Hematopoietic multipotent progenitor cell treated with erythropoietin and hydrocortisone succinate and interleukin-3 and kit ligand, for 17 days (in vitro differentiated cells): ENCODE measurements at places on chromosomes 4 and X.

GRCh38 chr4:123325241-123325681 is 71.3 kb upstream of the SPRY1 start:
- DNase-seq = no peak

DNA sequence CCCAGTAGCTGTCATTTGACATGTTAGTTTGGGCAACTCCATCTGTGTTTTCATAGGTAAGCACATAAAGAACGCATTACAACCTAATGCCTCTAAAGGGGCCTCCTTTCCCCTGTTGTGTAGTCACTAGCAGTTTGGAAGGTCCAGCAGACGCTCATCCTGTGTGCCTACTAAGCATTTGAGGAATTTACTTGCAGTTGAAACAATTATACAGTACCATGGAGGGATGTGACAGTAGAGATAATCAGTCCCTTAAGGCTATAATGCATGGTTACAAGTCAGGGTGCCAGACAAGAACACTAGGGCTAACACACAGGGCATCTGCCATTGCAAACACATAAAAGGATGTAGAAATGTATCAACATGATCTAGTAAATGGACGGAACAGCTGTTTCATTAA is 138.3 kb downstream of the PCDH10 start:
- DNase-seq = no peak

DNA sequence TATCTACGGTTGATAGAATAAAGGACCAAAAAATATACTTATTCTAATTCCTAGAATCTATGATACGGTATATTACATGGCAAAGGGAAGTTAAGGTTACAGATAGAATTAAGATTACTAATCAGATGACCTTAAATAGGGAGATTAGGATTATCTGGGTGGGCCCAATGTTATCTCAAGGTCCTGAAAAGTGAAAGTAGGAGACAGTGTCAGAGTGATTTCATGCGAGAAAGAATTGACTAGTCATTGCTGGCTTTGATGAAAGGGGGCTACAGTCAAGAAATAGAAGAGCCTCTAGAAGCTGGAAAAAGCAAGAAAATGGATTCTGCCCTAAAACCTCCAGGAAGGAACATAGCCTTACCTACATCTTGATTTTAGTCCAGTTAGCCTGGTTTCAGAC is 176.9 kb upstream of the PPP1R2C start:
- DNase-seq = no peak

DNA sequence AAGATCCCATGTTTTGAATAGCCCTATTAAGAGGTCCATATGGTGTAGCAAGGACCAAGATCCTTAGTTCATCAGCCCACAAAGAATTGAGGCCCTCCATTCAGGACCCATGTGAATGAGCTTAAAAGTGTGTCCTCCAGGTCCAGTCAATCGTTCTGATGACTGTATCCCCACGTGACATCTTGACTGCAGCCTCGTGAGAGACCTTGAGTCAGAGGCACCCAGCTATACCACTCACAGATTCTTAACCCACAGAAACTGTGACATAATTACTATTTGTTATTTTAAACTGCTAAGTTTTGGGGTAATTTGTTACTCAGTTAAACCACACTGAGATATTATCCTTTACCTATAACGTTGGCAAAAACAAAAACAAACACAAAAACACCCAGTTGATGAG is 62.4 kb downstream of the ZNF182 start:
- no peak for DNase-seq

DNA sequence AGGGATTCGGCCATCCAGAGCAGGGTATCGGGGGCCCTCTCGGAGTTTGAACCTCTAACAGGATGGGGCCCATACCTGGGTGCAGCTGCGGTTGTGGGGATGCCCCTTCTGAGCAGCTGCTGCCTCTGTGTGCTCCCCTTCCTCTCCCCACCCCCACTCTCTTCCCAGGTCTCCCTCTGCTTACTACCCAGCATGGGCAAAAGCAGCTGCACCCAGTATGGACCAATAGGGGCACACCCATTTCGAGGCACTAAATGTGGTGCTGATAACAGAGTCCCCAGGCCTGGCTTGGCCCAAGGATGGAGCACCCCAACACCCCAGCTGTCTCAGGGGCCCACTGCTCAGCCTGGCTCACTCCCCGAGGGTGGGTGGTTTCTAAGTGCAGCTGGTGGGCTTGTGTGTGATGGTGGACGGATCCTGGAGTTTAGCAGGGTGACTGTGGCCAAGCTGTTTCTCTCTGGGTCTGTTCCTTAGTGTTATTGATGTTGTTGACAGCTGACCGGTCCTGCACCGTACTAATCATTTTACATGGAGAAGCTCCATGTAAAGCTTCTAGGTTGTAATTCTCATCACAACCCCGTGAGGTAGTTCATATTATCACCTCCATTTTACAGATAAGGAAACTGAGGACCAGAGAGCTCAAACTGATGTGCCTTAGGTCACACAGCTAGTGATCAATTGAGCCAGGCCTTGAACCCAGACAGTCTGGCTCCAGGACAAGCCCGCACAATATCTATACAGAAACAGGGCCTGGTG is 13.1 kb upstream of the KIAA0232 start:
- peak; percentile 85 for DNase-seq

GRCh38 chr4:19807505-19807904 is 444.2 kb upstream of the SLIT2 start:
- DNase-seq = no peak

DNA sequence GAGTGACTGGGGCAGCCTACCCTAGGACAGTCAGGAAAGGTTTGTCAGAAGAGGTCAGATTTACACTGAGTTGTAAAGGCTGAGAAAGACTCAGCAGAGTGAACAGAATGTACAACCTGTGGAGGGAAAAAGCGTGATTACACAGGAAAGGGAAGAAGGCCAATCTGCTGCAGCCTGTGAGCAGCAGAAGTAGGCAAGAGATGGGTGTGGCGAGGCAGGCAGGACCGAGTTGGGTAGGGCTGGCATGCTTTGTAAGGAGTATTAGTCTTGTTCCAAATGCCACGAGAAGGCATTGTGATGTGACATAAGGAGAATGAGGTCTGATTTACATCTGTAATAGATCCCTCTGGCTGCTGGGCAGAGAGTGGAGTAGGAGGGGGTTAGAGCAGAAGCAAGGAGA is 12.6 kb downstream of the SGMS2 start:
- no peak for DNase-seq

- DNase-seq = no peak
Observed at GRCh38 chr4:30719454-30720020, 632 bp upstream of the PCDH7 start.

- DNase-seq = no peak
Observed at GRCh38 chr4:106495476-106495875, 126.9 kb upstream of the GIMD1 start.

DNA sequence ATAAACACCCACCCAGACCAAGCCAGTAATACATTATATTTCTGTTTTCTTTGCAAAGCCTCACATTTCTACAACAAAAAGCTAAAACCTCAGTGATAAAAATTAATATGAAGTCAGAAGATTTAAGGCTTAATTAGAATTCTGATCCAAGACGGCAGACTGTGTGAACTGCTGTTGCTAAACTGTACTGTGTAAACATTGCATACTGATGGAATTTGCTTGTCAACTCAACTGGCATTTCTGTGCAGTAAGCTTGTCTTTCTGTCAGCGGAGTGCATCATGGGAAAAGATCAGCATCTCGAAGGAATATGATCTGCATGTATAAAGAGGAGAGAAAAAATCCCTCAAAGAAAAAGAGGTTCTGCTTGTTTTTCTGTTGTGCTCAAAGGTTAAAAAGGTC is 69.4 kb upstream of the SPANXB1 start:
- DNase-seq = no peak

DNA sequence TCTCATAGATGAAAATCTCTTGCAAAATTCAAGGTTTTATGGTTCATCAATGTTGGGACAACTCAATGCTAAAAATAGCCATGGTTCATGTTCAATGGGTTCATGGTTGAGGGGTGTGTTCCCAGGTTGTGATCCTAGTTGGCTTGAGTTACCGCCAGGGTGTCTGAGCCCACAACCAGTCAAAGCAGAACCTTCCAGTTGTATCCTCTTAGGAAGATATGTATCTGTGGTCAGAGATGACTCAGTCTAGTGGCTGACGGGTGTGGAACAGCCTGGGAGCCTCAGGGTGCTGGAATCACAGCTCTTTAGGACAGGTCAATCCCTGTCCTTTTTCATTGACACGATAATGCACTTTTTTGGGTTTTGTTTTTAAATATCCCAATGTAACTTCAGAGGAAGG is 192.3 kb upstream of the NR3C2 start:
- no peak for DNase-seq

GRCh38 chr4:145260091-145260490 is 79.7 kb upstream of the OTUD4 start:
- no peak for DNase-seq

GRCh38 chrX:149491812-149492211 is 13.3 kb downstream of the IDS start:
- no peak for DNase-seq

GRCh38 chr4:7327341-7327885 is 107.3 kb downstream of the PSAPL1 start:
- DNase-seq = no peak

DNA sequence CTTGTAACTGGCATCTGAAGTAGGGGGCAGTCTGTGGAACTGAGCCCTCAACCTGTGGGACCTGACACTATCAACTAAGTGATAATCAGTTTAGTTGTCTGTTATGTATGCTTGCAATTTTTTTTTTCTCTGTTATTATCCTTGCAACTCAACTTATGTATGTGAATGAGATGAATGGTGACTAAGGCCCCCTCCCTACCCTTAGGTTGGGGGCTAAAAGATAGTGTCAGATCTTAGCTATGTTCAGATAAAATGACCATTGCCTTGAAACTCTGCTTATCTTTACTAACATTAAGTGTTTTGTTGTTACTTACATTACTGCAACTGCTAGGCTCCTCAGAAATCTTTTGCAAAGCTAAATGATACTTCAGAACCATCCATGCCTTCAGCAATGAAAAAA is 31.5 kb downstream of the TMEM184C start:
- no peak for DNase-seq

DNA sequence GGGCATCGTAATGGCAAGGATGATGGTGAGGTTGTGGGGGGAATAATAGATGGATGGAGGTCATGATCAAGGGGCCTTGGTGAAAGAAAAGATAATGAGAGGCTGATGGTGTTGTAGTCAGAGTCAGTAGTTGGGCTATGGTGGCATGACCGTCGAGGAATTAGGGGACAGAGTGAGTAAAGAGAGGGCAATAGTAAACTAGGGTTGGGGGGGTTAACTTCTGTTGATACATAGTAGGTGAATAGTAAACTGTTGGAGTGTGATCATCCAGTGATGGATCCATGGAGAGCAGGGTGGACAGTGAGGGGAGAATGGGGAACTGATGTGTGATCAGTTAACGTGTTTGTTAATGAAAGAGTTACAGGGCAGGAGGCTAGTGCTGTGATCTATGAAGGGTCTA is 920 bp downstream of the FTSJ1 start:
- no peak for DNase-seq

DNA sequence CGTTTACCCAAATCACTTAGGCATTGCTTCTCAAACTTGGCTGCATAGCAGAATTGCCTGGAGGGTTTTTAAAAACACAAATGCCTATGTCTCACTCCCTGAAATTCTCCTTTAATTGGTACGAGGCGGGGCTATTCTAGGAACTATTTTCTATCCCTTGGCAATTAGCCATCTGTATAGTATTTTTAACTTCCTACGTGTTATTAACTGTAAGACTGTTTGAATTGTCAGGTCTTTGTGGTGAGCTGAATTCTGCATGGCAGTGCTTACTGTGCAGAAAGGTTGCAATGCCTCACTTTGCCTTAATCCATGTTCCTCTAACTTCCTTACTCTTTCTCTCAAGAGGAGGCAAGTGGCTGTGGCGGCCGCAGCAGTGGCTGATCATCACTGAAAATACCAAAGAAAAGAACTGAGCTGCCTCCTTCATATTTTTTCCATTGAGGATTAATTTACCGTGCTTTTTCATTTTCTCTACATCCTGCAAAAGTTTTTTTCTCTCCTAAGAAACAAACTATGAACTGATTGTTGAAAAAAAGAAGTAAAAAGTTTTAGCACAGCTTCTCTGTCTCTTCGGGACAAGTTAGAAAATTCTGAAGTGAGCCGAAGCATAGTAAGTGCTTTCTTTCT is at the start of gene SHROOM3:
TSS of gene SHROOM3 (plus strand) at position 329 of the 627 bp plus-strand sequence. CDS start 824 bp downstream, outside the sequence.
- no peak for DNase-seq

GRCh38 chrX:111869639-111870034 is 6.3 kb upstream of the TRPC5OS start:
- DNase-seq = no peak

GRCh38 chr4:95728145-95728544 is 111.7 kb upstream of the PDHA2 start:
- DNase-seq = no peak

DNA sequence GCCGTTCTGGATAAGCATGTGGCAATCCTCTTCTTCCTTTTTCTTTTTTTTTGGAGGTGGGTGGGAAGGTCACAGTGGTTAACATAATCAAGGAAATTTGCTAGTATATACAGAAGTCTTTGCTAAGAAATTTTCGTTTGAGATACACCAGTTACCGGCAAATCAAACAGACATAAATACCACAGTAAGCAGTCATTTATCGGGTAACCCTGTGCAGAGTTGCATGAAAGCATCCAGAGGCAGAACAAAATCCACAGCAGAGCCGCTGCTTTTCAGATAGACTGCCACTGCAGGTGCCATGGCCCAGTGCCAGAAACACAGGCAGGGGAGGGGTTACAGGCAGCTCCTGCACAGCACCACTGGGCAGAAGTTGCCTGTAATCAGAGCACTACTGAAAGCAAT is 179.1 kb upstream of the MAB21L2 start:
- peak; percentile 23 for DNase-seq

DNA sequence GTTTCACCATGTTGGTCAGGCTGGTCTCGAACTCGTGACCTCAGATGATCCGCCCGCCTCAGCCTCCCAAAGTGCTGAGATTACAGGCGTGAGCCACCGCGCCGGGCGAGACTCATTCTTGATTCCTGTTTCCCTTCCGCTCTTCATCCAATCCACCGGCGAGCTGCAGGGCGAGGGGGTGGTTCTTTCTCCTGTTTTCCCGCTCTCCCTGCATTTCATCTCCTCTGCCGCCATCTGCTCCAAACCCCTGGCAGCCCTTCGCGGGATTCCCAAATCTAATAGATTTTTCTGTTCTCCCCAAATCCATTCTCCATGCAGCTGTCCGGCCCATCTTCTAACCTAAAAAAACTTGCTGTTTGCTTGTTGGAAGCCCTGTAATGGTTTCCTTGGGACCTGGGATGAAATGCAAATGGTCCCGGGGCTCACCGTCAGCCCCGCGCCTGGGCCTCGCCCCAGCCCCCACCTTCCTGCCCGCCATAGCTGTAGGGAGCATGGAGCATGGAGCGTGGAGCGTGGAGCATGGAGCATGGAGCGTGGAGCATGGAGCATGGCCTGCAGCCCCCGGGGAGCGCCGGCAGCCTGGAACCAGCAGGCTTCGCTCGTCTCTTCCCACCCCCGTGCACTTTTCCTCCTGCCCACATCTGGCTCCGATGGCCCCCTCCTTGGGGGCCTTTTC is 1.1 kb downstream of the ZFP42 start:
- no peak for DNase-seq

GRCh38 chr4:15963576-15963975 is 601 bp upstream of the FGFBP2 start:
- no peak for DNase-seq

DNA sequence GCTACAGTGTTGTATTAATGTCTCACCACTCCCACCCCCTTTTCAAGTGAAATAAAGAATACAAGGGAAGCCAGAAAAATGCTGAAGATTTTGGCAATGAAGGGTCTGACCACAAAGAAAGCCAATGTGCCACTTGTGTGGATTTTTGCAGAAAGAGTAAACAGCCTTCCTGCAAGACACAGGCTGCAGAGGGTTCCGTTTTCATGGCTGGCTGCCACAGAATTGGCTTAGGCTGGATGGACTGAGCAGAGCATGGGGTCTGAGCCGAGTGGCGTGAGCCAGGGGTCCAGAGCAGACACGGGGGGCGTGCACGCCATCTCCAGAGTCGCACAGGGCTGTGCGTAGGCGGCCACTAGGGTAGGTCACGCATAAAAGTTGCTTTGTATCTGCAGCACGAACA is 69.2 kb downstream of the MTNR1A start:
- DNase-seq = no peak
